A172 (cell line): ENCODE measurements at places on chromosomes 11 and 22. TPM values are rescaled to one million over a fixed set of nuclear protein-coding genes. Genes with fewer than 3 reads are reported as not detected.

DNA sequence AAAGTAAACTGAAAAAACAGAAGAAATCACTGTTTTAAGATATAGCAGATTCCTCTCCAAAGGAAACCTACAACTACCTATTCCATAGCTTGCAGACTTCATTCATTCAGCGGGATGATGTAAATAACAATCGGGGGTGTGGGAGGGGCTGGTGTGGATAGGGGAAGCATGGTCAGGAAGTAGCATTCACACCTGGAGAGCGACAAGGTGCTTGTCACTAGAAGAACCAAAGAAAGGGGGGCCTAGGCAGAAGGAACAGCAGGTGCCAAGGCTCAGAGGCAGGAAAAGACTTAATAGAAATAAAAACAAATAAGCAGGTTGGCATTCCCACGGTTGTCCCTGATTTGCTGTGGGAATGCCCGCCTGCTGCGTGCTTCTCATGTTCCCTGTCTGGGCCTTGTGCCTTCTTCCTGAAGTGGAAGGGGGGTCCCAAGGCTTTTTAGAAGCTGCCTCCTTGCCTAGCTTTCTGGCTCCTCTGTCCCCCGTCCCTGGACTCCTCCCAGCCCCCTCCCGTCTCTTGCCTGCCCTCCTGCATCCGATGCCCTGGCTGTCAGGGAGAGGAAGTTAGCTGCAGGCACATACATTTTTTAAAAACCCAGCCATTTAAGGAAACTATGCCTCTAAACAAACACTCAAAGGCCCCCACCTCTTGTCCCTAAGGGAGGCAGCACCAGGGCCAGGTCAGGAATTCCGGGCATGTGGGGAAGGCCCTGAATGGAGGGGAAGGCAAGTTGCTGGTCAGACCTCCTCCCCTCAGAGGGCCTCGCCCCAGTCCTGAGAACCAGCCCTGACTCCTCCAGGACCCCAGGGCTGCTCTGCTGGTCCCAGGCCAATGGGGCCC lies 54.7 kb upstream of the PRDM11 start:
- peak; percentile 54 for DNase-seq

- DNase-seq, result peak; percentile 98
Observed at GRCh38 chr11:27934830-27935145, 173.2 kb downstream of the KIF18A start.

DNA sequence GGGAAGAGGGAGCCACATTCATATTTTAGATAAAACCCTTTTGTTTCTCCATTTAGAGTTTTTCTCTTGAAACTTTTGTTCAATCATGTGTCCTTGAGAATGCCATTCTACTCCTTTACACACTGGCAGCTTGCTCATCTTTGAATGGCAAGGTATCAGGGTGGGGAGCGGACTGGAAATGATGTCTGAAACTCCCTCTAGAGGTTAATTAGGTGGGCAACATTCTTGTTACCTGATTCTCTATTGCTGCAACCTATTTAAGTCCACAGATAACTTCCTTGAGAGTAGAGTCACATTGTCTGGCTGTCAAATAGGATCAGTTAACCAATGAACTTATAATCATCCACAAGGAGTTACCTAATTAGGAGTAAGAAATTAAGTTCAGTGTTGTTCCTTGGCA lies 533.6 kb upstream of the API5 start:
- no peak for DNase-seq

- no peak for DNase-seq
Observed at GRCh38 chr22:43226377-43227238, 39.7 kb upstream of the TTLL12 start.

GGTLC2 gene
- not detected in 2 replicates for total RNA-seq

UCP3 gene
- total RNA-seq, result 0.05 and 0.46 TPM in 2 replicates

GRCh38 chr11:86511086-86511551 lies 136.4 kb downstream of the CCDC81 start:
- DNase-seq, result peak; percentile 73

MMP27 gene
- total RNA-seq, result not detected in 2 replicates

CCDC188 gene
- total RNA-seq, result not detected in 2 replicates

P2RY6 gene
- total RNA-seq, result not detected in 2 replicates

RIMBP3B gene
- 0.02 and 0.65 TPM in 2 replicates for total RNA-seq

GRCh38 chr11:125347261-125347585 lies 148.8 kb downstream of the FEZ1 start:
- DNase-seq, result no peak

DNA sequence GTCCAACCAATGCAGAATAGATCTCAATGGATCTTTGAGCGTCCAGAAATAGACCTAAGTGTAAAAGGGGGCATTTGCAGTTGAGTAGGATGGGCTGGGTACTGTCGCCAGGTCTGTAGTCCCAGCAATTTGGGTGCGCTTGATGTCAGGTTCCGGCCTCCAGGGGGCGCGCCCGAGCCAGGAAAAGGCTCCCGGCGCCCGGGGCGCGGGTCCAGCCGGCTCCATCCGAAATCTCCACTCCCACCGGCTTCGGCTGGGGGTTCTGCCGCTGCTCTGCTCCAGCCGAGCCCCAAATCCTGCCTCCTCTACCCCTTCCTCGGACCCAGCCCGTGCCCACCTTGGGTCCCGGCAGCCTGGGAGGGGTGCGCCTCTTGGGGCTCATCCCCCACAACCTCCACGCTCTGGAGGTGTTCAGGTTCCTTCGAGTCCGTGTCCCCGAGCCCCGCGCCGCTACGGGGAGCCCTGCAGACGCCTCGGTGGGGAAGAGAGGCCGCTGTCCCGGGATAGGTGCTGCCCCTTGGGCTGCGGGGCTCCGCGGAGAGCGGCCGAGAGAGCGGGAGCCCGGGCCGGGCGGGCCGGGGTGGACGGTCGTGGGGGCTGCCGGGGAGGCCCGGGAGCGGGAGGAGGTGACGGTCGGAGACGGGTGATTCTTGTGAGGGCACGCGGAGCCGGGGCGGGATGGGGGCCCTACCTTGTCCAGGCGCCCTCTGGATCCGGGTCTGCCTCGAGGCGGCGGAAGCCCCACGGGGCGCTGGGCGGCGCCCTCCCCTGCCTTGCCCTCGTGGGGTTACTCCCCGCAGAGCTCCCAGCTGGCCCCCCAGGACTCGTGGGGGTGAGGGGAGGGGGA lies 13.0 kb upstream of the CYB5R3 start:
- no peak for DNase-seq

GRCh38 chr11:82038154-82038553 lies 695.5 kb downstream of the FAM181B start:
- DNase-seq, result no peak

CLDN5 gene
- not detected in 2 replicates for total RNA-seq

DNA sequence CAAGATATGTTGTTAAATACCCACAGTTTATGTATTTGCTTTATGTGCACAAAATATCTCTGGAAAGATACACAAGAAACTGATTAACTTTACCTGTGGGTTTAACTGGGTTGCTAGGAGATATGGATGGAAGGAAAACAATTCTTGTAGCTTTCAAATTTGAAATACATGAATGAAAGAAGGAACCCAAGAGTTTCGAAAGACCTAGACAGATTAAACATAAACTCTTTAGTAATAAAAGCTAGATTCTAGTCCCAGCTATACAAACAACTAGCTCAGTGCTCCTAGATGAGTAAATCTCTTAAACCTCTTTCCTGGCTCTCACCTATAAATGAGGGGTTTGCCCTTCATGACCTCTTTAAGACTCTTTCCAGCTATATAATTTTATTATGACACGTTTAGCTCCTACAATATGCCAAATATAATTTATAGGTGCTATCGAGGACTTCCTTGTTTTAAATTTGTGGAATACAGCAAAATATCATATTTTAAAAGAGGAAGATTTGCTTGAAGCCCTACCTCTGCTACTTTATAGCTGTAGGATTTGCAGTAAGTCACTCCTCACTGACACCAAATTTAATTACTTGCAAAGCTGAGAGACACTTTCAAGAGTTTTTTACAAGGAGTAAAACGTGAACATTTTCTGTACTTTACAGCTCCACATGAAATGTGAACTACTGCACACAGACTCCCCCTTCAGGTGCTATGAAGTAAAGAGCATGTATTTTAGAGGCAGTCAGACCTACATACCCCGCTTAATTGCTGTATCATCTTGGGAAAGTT lies 50.7 kb downstream of the RRAS2 start:
- peak; percentile 46 for DNase-seq

GRCh38 chr11:113106507-113106906 lies 145.3 kb downstream of the NCAM1 start:
- DNase-seq, result peak; percentile 89

TMPRSS5 gene
- total RNA-seq, result 0.17 and 0.62 TPM in 2 replicates

GRCh38 chr11:128412847-128413791 lies 174.2 kb downstream of the ETS1 start:
- no peak for DNase-seq

DNA sequence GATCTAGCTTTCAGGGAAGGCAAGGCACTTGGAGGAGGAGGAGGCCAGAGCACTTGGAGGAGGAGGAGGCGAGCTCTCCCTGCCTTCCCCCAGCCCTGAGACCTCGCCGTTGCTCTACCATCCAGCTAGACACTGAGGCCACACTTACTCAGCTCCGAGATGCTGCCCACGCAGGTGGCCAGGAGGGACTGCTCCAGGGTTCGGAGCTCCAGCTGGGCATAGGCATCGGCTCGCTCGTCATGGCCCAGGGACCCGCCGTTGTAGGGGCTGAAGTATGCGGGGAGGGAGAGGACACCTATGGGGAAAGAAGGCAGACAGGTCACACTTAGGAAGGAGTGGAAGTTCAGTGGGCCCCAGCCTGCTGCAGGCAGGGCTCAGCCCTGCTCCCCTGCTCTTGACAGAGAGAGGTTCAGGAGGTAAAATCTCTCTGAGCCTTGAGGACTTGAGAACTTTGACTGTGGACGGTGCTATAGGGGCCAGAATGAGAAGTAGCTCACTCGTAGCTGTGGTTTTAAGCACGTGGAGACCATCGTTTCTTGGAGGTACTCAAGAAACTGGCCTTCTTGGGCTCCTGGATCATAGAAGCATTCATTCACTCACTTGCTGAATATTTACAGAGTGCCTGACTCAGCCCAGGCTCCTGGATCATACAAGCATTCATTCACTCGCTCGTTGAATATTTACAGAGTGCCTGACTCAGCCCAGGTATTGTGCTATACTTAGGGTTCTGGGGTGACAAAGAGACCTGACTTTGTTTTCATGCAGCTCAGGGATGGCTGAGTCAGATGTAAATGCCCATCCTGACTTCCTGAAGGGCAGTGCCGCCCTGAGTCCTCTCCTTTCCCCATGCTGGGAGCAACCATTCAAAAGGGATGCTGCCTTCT lies 99.2 kb downstream of the NAT10 start:
- peak; percentile 89 for DNase-seq

GLYAT gene
- not detected in 2 replicates for total RNA-seq

CHRM1 gene
- total RNA-seq, result 0.02 TPM in 1 of 2 replicates, not detected in the other

DNA sequence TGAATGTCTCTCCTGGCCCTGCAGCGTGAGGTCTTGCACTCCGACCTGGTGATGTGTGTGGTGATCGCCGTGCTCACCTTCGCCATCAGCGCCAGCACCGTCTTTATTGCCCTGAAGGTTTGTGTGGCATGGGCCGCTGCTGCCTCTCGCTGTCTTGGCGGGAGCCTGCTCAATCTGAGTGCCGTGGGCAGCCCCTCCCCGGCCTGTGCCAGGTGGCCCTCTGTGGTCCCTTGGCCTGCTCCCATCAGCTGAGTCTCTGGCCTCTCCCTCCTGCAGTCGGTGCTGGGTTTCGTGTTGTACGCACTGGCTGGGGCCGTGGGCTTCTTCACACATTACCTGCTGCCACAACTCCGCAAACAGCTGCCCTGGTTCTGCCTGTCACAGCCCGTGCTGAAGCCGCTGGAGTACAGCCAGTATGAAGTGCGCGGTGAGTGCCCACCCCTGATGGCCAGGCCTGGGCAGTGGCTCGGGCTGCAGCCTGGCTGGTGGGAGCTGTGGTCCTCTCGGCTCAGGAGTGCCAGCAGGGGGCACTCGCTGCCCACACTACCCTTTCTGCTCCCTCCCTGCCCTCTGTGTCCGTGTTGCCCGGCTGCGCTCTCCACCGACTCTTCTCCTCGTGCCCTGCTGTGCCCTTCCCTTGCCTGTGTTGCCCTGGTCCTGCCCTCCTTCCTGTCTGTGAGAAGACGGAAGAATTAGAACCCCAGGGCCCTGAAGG lies 10.2 kb downstream of the PCNX3 start:
- no peak for DNase-seq

ADM2 gene
- total RNA-seq, result not detected in 2 replicates

GRCh38 chr11:2890466-2891294 lies 5.1 kb upstream of the CDKN1C start:
- DNase-seq, result no peak
